ENCODE measurements at places on chromosomes 2 and 18.

DNA sequence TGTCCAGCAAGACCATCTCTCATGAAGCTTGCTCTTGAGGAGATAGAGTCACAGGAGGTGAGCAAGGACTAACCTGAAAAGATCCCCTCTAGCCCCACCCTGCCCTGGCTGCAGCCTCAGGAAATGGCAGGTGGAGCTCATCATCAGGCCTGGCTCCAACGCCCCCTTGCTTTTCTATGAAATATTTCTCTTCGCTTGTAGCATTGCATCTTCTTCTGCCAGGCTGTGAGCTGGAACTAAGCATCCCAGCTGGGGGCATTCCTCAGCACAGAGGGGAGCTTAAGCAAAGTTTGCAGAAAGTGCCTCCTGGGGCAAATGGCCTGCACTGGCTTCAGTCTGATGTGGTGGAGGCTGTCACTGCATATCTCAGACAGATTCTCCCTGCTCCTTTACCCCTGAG, 90.1 kb upstream of the LGALSL start:
- DNase-seq = no peak

GRCh38 chr2:64491426-64491825, 32.7 kb upstream of the AFTPH start:
- no peak for DNase-seq

DNA sequence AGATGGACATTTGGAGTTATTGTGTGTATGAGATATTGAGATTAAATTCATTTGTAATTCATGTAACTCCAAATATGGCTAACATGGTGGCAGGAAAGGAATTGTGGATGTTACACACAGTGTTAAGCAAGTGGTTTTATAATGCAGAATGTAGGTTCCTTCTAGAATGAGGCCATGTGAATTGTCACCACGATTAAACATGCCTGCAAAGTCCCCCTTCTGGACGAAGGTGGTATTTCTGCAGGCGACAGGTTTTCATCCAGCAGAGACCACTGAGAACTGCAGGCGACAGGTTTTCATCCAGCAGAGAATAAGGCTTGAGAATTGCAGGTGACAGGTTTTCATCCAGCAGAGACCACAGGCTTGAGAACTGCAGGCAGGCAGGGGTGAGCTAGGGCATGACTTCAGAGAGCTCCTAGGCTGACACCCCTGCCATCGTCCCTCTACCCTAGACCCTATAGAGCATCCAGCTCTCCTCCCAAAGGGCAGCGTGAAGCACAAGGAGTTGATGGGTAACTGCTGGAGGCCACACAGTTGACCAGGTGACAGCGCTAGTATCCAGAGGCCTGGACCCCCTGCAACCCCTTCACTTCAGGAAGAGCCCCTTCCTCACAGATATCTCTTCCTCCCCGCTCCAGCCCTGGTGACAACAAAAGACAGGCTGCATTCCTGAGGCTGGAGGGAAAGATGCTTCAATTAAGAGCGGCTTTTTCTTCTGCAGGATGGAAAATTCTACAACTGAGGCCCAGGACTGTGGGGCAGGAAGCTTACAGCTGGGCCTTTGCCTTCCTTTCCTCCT, 175.8 kb downstream of the LOXHD1 start:
- DNase-seq = peak; percentile 52

DNA sequence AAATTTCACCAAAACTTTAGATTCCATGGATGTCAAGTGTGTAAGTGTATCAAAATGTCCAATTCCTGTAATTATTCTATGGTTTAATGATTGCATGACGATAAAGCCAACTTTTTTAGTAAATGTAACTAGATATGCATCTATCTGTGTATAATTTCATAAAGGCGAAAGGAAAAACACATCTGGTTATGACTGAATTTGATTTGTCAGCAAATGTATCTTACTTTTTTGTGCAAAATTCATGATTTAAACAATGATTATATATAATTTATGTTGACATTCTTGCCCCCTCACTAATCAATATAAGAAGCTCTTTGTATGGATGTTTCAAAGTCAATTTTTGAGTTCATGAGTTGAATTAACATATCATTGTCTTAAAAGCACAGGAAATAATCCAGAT, 138.5 kb downstream of the KCNJ3 start:
- no peak for DNase-seq

GRCh38 chr2:192298664-192299063, 103.9 kb upstream of the TMEFF2 start:
- no peak for DNase-seq

GRCh38 chr2:205903549-205904129, 182.3 kb downstream of the INO80D start:
- DNase-seq = peak; percentile 68

DNA sequence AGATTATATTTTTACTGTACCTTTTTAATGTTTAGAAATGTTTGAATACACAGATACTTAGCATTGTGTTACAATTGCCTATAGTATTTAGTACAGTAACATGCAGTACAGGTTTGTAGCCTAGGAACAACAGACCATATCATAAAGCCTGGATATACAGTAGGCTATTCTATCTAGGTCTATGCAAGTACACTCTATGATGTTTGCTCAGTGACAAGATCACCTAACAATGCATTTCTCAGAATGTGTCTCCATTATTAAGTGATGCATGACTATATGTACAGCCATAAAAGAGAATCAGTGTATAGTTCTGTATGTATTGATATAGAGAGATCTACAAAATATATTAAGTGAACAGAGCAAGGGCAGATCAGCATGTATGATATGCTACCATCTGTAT, 616.4 kb downstream of the XIRP2 start:
- no peak for DNase-seq

- no peak for DNase-seq
Measured at GRCh38 chr2:71907503-71907902, 240.2 kb downstream of the CYP26B1 start.

GRCh38 chr2:25176541-25177181, 8.3 kb upstream of the POMC start:
- DNase-seq = no peak

DNA sequence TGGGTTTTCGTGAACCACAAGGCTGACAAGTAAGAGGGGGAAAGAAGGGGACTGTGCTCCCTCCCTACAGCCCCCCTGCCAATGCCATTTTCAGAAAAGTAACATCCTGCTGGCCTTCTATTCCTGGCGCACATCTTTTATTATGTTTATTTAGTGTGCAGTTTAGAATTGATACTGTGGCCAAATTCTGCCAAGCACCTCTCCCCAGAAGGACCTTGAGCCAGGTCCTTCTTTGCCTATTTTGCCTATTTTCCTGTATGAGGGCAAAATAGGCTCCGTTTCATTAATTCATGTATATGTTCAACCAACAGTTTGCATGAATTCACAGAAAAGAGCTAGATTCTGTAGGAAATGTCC, 136.0 kb downstream of the MYO3B start:
- DNase-seq = no peak

DNA sequence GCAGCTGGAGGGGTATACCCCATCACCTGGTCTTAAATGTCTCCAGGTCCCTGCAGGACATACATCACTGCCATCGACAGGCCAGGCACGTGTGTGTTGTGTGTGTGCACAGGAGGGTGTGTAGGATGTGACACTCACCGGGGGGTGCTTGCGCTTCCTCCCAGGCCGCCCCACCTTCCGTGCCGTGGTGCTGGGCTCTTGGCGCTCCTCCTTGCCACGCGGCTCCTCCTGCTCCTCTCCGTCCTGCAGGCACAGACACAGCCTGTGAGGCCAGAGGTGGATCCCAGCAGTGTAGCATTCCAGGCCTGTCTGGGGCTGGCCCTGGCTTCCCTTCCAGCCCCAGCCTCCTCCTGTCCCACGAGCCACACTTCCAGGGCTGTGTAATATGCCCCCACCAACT, 41.7 kb downstream of the DNMT3A start:
- DNase-seq = no peak
